ENCODE measurements at places on chromosomes 3 and 15.

DNA sequence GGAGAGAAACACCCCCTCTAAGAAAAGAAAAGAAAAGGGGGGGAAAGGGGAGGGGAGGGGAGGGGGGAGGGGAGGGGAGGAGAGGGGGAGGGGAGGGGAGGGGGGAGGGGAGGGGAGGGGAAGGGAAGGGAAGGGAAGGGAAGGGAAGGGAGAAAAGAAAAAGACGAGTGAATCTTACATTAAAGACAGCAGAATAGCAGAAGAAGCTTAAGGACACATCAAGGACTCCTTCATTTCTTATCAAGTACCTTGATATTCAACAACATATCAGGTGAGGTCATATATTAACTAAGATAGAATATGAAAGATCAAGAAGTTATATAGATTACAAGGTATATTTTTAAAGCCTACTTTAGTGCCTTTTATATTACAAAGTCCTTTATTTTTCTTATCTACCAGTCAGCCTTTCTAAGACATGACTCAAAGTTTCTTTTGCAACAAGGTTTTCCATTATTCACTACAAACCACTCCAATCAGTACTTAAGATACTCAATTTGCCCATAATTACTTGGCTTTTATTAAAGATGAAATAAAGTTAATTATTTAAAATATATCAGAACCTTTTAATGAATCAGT is 17.7 kb upstream of the AADAC start:
- no peak for DNase-seq

GRCh38 chr15:25870938-25871337 is 7.8 kb upstream of the ATP10A start:
- DNase-seq, result no peak

DNA sequence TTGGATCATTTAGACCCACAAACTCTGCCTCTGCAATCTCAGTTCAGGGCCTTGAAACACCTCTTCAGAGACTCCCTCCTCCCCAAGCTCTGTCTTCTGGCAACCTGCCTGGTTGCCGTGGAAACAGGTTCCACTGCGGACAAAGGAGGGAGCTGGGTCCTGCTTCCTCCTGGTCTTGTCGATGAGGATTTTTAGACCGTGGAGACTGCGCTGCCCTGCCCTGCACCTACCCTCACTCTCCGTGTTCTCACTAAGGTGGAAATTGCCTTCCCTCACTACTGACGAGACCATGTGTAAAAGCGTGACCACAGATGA is at the start of gene RTP1:
RTP1 (plus strand) TSS at position 152 of the 315 bp plus-strand sequence; CDS start at position 182, 30 bp downstream.
- no peak for DNase-seq

DNA sequence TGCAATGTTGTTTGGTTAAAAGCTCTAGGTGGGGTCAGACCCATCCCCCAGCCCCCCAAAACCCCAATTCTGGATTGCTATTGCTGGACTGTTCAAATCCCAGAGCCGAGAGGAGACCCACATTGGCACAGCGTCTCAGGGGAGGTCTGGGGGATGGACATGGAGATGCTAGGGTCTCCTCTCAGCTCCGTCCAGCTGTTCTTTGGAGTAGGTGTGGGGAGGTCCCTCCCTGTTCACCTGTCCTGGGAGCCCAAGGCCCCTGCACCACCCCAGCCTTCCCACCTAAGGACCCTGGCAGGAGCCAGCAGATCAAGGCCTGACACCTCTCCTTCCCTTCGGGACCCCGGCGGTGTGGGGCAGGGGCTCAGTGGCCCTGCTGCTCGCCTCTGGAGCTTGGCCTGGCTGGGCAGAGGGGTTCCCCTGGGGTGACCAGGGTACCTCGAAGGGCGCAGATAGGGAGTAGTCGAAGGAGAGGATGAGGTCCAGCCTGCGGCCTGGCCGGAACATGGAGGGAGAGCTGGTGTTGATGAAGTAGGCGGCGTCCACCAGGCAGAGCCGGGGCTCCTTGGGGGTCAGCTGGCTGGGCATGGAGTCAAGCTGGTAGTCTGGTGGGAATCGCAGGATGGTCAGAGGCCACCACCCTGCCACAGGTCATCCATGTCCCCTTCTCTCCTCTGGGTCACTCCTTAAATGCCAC is 23.9 kb downstream of the PLA2G4D start:
- DNase-seq, result no peak

- no peak for DNase-seq
Measured at GRCh38 chr15:77808075-77808474, 175.4 kb upstream of the LINGO1 start.

- no peak for DNase-seq
Measured at GRCh38 chr3:130827486-130827885, 66.4 kb upstream of the ATP2C1 start.

DNA sequence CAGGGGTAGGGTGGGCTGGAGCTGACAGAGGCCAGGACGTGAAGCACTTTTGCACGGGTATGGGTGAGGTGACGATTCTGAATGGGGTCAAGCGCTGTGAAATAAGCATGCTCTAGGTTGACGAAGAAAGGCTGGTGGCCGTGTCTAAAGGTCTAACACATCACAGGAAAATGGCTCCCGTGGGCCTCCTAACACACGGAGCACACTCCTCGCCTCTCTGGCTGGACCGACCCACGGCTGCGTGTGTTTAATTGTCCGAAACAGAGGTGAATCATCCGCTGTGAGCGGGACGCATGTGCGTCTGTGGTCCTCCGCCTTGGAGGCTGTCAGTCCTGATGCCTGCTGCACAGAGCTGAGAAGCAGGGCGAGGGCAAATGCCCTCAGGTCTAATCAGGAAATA is 130.6 kb downstream of the NSMCE3 start:
- DNase-seq, result no peak

DNA sequence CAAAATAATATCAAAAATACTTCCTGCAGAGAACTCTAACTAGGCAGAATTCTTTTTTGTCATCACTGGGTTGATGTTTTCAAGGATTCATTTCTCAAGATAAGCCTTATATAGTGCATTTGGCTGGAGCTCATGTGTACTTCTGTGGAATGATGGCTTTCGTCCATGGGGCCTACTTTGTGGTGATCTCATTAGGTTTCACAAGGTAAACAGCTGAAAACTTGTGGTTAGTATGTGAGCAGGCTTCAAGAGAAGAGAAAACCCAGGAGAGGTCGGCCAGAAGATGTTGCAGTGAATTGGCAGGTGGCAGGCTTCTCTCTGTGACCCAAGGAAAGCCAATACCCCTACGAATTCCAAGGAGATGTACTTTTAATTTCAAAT is 121.4 kb upstream of the PHLDB2 start:
- no peak for DNase-seq

- DNase-seq, result no peak
Measured at GRCh38 chr3:94043285-94043684, 14.9 kb upstream of the STX19 start.

All from activated CD8-positive, alpha-beta memory T cell treated with anti-CD3 and anti-CD28 coated beads for 1 hour (primary cell).